Cortex of kidney (tissue), 1 donor: ENCODE measurements at places on chromosomes 12 and 14.

DNA sequence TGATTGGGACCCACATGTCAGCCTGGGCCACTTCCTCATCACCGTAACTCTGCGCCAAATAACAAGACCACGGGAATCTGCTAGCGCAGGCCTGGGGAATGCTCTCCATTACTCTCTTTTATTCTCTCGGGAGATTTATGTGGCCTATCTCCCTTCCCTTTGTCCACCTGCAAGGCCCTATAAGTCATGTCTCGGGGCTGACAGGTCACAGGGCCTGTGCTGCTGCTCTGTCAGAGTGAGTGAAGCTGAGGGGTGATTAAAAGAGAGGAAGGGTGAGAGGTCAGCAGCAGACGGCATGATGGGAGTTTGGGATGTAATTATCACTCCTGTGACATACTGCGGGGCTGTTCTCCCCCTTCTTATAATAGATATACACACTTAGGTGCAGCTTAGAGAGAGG is 26.2 kb upstream of the GPATCH2L start:
- DNase-seq, result no peak

- no peak for DNase-seq
These were observed 26.8 kb downstream of the RIC8B start for GRCh38 chr12:106801167-106801708.

DNA sequence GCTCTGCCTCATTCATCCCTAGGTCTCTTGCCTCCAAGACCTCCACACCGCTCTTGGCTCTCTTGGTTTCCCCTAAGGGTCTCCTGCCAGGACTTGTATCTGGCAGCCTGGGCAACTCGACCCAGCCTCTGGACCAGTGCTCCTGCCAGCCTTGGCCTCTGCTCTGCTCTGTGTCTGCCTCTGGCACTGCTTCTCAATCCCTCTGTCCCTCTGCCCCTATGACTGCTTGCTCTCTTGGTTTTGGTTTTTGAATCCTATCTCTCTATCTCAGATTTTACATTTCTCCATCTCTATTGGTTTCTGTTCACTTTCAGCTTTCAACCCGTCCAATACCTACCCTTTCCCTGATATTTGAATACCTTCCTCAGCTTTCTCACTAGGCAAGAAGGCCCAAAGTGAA is 6.3 kb downstream of the ITGA5 start:
- no peak for DNase-seq

DNA sequence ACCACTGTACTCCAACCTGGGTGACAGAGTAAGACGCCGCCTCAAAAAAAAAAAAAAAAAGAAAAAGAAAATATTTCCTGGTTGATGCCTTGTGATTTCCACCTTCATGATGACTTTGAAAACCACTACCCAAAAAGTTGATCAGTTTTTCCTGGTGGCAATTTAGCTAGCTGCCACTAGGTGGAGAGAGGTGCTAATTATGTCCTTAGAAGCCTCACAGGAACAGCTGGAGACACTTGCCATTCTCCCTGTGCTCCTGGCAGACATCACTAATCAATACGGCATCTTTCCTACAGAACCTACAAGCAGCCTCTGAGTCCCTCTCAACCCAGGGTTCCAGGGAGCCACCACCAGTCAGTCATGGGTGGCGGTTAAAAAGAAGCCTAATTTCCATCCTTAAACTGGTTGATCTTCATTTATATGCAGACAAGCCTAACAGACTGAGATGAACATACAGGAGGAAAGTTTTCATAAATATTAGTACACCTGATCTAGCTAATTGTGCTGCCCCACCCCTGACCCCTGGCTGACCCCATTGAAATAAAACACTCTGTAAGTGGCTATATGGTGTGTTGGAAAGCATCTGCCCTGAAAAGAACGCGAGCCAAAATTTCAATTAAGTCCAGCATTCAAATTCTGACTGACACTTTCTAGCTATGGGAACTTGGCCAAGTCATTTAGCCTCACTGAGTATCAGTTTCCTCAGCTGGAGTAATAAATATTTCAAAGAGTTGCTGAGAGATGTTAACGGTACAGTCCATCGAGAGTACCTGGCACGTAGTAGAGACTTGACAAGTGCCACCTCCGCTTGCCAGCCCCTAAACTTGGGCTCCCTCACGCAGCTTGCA is 6.2 kb upstream of the OAS1 start:
- no peak for DNase-seq

DNA sequence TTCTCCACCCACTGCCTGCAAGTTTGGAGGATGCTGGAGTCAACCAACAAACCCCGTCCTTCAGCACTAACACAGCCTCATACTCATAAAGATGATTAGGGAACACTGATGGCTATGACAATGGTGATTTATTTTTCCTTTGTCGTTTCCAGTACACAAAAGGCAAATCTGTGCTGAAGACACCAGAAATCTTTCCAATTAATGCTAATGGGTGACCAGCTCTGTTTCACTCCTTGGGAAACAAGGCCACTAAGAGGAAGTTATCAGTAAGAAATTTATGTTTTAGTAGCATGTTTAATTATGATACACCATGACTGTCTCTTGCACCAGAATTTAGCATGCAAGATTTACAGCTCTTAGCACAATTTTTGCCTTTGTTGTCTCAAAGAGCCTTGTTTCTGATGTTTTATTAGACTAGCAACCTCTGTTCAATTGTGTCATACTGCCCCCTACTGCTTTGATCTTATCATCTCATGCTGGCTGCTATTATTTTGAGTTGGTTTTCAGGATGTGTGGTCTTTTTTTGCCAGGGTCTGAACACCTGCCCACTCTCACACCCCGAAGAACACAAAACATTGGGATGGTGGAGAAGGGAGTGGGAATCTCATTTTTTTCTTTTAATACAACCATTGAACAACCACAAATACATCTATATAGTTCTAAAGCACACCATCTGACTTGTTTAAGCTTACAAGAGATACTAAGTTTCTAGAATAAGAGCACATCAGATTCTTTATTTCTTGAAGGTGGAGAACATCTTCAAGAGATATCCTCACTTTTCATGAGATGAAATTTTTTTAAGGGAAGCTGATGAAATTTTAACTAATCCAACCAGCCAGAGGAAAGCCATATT is 160.9 kb downstream of the SPTSSA start:
- no peak for DNase-seq

GRCh38 chr14:53956427-53957201 is at the start of gene BMP4:
BMP4 (minus strand) TSS chr14:53956825; CDS start chr14:53952222, 4,603 bp downstream.
- no peak for DNase-seq

DNA sequence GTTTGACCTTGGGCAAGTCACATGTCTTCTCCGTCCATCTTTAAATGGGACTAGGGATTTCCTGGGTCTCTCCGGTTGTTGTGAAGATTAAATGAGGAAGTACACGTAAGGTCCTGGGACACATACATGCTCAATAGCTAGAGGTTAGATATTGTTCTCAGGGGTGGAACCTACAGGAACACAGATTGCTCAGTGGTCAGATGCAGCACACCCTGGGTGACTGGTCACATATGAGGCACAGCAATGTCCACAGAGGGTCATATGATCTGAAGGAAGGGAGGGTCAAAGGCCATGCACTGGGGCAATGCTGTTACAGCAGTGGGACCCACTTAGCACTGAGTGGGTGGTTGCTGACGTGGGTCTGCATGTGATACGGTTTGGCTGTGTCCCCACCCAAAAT is 11.4 kb upstream of the SLC8B1 start:
- no peak for DNase-seq

DNA sequence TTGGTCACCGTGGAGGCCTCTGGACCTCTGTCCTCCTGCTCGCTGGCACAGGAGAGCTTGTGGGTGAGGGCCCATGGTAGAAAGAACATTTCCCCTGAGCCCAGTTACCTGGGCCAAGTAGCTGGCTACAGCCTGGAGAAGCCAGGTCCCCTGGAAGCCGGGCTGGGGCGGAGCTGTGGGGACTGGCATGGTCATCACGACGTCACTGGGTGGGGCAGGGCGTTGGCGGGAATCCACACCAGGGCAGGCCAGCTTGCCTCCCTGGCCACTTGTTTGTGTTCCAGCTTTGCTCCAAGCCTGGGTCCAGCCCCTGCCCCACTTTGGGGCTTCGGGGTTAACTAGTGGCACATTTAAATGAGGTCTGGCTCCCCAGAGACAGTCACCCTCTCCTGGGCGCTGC is 35.0 kb upstream of the SLC24A4 start:
- no peak for DNase-seq
